EL (cell line): ENCODE measurements at places on chromosomes 2 and 18.
A peak's percentile ranks its signal among the peaks of the same experiment; 100 is the strongest.

DNA sequence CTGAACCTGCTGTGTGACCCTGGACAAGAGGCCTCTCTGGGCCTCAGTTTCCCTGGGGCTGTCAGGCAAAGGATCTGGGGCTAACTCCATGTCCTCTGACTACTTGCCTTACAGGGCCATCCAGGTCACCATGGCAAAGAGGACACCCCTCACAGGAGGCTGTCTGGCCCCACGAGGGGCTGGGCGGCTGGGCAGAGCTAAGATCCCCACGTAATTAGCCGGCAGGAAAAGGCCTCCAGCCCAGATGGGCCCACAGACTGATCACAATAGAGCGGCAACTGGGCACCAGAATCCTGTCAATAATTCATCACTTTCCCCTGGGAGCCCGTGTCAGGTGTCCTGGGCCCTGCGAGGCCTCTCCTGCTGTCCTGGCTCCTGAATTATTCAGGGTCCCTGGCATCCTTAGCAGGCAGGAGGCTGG, 44.8 kb upstream of the OTOF start:
- DNase-seq = no peak

DNA sequence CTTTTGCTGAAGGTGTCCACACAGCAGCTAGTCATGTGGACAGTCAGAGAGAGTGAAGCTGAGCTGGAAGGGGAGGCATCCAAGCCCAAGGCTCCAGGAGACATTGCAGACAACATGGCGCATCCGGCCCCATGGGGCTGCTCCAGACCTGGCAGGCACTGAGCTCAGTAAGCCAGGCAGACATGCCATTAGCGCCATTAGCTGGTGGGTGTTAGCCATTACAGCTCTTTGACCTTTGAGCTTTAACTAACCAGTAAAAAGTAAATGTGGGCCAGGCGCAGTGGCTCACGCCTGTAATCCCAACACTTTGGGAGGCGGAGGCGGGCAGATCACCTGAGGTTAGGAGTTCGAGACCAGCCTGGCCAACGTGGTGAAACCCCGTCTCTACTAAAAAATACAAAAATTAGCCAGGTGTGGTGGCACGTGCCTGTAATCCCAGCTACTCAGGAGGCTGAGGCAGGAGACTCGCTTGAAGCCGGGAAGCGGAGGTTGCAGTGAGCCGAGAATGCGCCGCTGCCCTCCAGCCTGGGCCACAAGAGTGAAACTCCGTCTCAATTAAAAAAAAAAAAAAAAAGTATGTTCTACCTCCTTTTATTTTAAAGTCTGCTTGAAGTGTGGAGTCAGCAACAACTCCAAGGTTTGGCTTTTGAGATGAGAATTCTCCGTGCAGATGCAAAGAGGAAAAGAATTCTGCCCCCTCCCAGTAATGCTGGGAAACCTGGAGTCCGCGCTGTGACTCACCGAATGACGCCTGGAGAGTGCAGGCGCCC, 69.4 kb downstream of the TWSG1 start:
- DNase-seq = peak; percentile 39

DNA sequence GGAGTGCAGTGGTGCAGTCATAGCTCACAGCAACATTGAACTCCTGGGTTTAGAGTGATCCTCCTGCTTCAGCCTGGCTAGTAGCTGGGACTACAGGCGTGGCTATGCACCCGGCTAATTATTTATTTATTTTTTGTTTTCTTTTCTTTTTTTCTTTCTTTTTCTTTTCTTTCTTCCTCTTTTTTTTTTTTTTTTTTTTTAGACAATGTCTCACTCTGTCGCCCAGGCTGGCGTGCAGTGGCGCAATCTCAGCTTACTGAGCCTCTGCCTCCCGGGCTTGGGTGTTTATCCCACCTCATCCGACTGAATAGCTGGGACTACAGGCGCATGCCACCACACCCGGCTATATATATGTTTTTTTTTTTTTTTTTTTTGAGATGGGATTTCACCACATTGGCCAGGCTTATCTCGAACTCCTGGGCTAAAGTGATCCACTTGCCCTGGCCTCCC, 1.4 kb upstream of the ANXA4 start:
- peak; percentile 28 for DNase-seq

DNA sequence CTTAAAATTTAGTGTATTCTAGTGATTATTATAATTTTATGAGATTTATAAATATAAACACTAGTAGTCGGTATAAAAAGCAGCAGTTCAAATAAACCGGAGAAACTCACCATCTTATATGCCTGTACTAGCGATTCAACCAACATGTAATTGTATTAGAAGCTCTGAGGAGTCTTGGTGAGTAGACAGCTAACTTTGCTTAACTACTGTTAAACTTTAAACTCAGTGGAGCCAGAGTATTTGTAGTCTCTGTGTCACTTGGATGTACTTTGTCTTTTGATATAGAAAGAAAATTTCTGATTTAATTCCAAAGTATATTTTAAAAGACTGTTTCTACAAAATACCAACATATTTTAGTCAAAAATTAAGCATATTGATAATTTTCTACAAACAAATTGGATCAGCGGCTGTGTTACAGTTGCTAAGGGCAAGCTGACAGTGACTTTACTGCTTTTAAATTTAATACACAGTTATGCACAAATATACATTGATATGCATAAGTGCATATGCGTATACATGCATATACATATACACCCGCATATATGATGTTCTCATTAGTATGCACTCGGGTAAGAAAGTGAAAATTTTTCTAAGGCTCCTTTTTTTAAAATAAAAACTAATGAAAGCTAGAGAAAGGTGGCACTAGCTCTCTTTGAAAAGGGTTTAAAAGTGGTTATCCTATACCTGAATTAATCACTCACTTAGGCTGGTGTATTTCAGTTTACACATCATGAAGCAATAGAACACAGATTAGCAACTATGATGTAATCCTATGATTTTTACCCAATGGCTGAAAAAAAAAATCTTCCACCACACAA, 374.5 kb downstream of the NCKAP5 start:
- no peak for DNase-seq

DNA sequence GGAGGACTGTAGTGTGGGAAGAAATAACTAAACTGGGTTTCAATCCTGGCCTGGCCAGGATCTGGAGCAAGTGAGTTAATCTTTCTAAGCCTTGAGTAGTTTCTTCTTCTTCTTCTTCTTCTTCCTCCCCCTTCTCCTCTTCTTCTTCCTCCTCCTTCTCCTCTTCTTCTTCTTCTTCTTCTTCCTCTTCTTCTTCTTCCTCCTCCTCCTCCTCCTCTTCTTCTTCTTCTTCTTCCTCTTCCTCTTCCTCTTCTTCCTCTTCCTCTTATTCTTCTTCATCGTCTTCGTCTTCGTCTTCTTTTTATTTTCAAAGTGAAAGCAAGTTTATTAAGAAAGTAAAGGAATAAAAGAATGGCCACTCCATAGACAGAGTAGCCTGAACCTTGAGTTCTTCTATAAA, 6.5 kb upstream of the IL1RN start:
- no peak for DNase-seq

GRCh38 chr2:112084689-112085374, 29.8 kb downstream of the TMEM87B start:
- no peak for DNase-seq

GRCh38 chr18:7671105-7671504, 104.0 kb downstream of the PTPRM start:
- no peak for DNase-seq

DNA sequence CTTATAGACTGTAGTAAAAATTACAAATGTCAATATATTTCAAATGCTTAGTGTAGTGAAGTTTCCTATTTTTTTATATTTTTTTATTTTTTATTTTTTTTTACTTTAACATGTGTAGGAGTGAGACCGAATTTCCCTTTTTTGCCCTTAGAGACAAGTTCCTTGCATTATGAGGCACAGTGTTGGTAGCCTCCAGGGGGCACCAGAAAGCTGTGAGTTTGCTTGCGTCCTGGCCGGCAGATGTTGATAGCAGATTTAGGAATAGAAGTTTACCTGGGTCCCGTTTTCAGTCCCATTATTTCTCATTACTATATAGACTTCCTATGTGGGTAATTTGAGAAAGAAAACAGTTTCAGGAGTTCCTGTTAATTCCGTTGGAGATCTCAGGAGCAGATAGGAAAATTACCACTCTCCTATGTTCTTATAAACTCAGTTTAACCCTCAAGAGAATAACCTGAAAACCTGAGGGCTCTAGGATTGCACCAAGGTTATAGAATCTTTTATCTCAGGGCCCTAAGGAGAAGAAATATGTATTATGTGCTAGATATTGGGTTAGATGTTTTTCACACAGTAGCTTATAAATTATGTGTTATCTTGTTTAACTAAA, 157.5 kb upstream of the SESTD1 start:
- DNase-seq = peak; percentile 68

- DNase-seq = no peak
These were observed 11.5 kb upstream of the POLR1B start for GRCh38 chr2:112530728-112531127.

- peak; percentile 75 for DNase-seq
These were observed 82.1 kb upstream of the POMC start for GRCh38 chr2:25250331-25251070.

DNA sequence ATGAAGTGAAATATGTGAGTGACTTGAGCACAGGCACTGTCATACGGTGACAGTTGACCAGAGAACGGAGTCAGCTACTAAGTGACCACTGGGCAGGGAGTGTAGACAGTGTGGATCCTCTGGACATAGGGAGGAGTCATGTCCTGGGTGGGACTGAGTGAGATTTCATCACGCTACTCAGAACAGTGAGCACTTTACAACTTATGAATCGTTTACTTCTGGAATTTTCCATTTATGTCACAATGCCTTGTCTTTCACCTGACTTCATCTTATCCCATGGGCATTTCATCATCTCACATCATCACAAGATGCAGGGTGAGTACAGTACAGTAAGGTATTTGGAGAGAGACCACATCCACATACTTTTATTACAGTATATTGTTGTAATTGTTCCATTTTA, 29.0 kb downstream of the PTPRM start:
- DNase-seq = no peak

- DNase-seq = no peak
These were observed 24.1 kb upstream of the SP3 start for GRCh38 chr2:173989160-173989883.

GRCh38 chr2:237859533-237860272, at the start of gene RAMP1:
Gene RAMP1 (plus strand): TSS chr2:237859623. CDS start chr2:237859676, 53 bp downstream.
- peak; percentile 35 for DNase-seq

GRCh38 chr2:60230037-60230436, 323.4 kb downstream of the BCL11A start:
- no peak for DNase-seq

GRCh38 chr2:61877571-61878245, 10.7 kb downstream of the CCT4 start:
- DNase-seq = no peak

- DNase-seq = peak; percentile 8
These were observed 90.8 kb downstream of the METTL4 start for GRCh38 chr18:2480536-2480935.

DNA sequence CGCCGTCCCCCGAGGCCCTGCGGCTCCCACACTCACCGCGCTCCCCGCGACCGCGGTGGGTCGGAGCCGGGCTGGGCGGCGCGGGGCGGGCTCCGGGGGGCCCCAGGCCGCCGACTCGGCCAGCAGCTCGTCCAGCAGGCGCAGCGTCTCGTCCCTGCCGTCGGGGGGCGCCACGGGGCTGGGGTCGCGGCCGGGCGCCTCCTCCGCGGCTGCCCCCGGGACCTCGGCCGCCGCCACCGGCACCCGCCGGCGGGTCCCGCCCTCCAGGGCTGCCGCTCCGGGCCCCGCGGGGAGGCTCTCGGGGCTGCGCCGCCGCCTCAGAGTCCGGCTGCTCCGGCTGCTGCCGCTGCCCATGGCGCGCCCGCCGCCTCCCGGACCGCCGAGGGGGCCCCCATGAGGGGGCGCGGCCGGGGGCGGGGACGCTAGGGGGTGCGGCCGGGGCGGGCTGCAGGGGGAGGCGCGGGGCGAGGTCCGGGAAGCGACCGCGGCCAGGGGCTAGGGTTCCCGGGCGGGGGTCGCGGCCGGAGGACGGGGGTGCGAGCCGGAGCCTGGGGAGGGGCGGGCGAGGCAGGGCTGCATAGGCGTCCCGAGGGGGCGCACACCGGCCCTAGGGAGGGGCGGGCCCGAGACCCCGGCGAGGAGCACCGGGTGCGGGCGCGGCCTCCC, at the start of gene CYS1:
TSS of gene CYS1 (minus strand) at position 542 of the 666 bp plus-strand sequence. CDS start at position 354, 188 bp downstream.
- DNase-seq = no peak

GRCh38 chr18:58581265-58581664, 47.6 kb downstream of the ALPK2 start:
- DNase-seq = peak; percentile 98
